T-helper 1 cell (primary cell): ENCODE measurements at places on chromosomes 4 and X.

DNA sequence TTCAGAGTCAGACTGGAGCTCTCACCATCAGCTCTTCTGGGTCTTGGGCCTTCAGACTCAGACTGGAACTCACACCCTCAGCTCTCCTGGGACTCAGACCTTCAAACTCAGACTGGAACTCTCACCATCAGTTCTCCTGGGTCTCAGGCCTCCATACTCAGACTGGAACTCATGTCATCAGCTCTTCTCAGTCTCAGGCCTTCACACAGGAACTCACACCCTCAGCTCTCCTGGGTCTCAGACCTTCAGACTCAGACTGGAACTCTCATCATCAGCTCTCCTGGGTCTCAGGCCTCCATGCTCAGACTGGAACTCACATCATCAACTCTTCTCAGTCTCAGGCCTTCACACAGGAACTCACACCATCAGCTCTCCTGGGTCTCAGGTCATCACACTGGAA, 147.2 kb upstream of the MXRA5 start:
- DNase-seq = no peak

DNA sequence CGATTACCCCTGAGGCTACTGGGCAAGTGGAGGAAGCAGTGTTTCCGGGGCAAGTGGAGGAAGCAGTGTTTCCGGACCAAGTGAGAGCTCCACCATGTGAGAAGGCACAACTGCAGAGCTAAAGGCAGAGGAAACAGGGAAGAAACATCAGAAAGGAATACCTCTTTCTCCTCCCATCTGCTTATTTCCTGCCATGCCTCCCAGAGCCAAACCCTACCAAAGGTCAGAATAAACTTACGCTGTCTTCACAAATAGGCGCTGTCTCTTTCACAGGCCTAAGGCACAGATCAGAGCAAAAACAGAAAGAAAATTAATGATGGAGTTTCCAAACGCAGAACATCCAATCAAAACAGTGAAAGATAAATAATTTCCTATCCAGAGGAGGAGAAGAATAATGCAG, 153.0 kb downstream of the ATOH1 start:
- DNase-seq = no peak

- no peak for DNase-seq
Measured at GRCh38 chr4:82713856-82714255, 84.7 kb downstream of the SCD5 start.

GRCh38 chr4:57320849-57321248, 210.7 kb upstream of the IGFBP7 start:
- no peak for DNase-seq

DNA sequence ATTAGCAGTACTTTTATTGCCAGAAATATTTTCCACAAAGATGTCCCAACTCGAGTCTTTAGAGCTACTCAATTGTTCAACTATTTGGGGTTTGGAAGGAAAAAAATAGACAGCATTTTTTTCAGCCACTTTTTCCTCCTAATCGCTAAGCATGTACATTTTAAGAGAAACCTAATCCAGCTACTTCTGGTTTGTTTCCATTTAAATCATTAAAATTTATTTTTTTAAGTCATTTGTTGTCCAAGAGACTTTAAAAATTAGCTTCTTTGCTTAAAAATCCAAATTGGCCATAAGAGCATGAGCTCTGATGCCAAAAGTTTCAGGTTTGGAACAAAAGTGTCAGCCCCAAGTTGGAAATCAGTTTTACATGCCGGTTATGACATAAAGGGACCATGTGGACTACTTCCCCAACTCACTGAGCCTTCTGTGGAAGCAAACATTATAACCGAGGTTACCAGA, 186.3 kb upstream of the INTU start:
- no peak for DNase-seq

- no peak for DNase-seq
Measured at GRCh38 chr4:24751926-24752539, 43.3 kb upstream of the SOD3 start.

DNA sequence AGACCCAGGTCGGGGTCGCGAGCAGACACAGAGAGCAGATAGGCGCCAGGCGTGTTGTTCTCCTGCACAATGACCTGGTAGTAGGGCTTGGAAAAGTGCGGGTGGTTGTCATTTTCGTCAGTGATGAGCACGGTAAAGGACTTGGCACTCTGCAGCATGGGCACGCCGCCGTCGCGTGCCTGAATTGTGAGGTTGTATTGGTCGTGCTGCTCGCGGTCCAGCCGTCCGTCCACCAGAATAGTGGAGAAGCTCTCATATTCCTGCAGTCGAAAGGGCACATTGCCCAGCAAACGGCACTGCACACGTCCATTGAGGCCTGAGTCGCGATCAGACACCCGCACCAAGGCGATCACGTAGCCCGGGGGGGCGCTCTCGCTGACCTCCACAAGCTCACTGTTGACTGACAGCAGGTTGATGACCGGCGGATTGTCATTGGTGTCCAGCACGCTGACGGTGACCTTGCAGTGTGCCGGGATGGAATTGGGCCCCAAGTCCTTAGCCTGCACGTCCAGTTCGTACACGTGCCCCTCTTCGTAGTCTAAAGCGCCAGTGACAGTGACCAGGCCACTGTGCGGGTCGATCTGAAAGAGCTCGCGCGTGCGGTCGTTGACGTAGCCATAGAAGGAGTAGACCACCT, 2.8 kb downstream of the PCDH19 start:
- DNase-seq = no peak

GRCh38 chrX:150360331-150360730, 2.8 kb upstream of the MAMLD1 start:
- DNase-seq = no peak

DNA sequence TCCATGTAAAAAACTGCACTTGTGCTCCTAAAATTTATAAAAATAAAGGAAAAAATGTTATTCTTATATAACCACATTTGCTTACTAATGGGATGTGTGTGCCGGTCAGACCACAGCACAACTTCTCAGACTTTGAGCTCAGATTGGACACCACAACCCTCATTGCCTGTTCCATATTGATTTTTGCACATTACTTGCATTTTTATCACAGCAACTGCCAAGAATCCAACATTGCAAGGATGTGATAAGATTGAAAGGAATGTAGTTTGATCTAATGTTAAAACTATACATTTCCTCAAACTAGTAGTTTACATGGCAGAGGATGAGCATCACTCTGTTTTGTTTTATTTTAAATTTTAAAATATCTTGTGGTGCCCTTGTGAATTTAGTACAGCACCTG, 227.8 kb downstream of the KDR start:
- DNase-seq = no peak

DNA sequence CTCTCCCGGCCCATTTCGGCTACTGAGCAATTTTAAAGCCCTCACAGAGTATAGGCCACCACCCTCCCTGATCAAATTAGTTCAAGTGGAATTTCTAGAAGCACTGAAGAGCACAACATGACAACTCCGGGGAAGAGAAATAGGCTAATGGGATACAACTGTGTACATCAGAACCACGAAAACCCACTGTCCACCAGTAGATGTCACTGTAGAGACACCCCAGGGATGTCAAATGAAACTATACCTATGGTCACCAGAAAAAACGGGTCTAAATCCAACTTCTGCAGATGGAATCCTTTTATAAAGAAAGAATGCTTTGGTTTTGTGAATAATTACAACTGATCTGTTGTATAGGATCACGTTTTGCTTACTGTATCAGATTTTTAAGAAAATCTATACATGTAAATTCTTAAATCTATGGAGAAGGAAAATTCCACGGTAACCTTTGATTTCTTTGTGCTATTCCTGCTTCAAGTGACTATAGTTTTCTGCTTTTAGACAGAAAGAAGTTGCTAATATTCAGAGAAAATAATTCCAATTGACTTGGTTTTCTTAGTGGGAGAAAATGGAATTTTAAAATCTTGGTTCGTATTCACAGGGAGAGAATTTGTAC, 29.5 kb upstream of the MAP3K15 start:
- DNase-seq = peak; percentile 5

DNA sequence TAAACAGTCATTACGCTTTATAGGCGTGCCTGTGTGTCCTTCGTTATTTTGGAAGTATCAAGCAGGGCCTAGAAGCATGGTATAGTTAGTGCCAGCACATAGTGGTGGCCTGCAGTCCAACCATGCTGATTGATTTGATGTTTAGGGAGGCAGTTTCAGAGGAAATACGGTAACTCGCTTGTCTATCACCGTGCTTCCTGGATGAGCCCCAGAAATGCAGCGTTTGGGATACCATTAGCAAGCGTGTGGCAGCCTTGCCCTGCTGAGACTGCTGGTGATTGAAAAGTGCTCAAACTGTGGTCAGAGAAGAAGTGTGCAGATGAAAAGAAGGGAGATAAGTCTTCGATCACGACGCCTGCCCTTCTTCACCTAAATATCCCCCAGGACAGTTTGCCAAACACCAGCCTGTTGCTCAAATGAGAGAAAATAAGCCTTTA, 158.4 kb downstream of the CHIC2 start:
- DNase-seq = no peak

DNA sequence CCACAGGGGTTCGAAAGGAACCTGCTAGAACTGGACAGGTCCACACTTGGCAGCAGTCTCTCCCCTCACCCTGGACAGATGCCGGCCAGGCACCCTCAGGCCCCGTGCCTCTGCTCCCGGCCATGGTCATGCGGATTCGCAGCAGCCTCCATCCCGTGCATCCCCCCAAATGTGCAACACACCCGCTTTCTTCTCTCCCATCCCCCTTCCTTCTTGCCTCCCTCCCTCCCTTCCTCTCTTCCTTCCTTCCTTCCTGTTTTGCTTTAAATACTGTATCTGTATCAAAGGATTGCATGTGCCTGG, 35.0 kb upstream of the HMX1 start:
- no peak for DNase-seq

DNA sequence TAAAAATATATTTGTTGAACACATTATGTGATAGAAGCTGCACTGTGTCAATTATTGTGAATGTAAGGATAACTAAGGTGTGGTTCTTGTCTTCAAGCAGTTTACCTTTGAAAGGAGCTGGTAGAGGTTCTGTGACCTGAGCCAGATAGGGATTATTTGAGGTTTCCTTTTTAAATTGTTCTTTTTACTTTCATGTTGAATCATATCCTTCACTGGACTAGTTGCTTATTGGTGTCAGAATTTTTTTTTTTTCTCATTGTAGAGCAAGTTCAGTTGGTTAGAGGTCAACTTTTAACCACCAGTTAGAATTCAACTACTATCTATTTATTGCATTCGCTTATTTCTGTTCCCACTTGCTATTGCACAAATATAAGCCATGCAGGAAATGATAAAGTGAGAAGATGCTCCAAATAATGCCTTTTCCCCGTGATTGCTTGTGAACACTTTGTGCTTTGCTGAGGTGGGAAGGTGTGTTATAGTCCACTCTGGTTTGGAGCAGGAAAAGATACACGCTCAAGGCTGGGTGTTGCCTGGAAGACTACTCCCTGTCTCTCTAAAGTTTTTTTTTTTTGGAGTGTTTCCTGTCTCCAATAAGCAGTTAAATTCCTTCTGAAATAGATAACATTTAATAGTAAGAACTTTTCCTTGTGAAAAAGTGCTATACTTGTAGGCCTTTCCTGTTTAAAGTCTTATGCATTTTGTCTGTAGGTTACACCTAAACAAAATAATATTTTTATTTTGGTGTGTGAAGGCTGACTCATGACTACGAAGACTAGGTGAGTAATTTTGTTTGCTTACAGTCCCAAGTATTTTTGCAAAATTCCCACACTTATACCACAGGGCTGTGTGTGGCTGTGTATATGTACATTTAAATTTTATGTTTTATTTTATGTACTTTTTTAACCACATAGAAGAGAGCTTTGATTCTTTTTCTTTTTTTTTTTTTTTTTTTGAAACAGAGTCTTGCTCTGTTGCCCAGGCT, 83.8 kb upstream of the LCORL start:
- no peak for DNase-seq

DNA sequence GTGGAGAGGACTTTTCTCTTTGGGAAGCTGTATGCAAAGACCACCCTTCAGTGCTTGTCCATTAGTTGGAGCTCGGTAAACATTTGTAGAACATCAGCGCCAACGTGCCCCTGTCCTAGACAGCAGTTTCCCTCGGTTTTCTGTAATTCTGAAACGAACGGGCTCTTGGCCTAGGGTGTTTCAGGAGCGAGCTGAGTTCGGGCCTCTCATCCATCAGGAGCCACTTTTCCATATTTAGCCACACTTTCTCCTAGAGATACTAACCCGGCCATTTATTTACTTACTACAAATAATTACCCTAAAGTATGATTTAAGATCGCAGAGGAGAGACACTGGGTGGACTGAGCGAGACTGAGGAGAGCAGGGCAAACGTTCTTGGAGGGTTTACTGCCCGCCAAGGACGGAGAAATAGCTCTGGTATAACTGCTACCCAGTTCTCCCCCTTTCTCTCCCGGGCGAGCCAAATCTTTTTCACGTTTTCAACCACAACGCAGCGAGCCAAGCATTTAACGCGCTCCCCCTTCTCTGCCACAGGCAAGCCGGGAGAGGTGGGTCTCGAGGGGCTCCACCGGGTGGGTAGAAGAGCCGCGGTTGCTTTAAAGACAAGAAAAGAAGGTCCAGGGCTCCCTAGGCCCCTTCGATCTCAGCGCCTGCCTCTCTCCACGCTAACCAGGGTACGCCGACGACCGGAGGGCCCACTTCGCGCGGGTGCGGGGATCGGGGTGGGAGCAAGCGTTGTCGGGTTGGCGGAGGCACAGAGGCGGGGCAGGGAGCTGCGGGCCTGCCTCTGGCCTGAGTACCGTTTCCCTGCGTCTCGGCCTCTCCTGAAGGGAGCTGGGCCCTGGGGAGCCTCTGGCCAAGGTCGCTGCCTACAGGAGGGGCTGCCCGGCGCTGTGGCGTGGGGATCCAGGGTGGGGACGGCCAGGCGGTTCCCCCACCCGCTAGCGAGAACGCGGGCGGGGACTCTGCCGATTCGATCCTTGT, 10.8 kb upstream of the PITX2 start:
- DNase-seq = no peak

DNA sequence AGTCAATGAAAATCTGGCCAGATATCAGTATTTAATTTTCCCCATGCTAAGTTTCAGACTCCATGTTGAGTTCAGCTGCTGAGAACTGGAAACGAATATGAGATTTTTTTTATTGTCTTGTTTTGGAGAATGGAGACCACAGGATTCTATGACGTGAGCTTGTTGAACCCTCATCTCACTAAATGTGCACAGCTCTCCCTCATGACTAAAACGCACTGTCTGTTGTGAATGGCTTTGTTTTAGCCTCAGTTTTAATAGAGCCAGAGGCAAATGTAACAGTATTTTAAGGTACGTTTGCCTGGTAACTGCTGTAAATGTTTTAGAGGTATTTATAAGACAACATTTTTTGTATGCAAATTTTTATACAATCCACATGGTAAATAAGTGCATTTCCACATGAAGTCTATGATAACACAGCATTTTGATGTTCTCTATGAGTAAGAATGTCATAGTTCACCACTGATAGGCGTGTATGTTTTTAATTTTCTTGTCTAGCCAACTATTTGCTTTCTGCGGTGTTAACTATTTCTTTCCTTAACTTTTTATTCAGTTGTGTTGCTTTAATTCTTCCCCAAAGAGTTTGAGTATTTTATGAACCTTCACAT, 1159.3 kb upstream of the TENM3 start:
- no peak for DNase-seq

DNA sequence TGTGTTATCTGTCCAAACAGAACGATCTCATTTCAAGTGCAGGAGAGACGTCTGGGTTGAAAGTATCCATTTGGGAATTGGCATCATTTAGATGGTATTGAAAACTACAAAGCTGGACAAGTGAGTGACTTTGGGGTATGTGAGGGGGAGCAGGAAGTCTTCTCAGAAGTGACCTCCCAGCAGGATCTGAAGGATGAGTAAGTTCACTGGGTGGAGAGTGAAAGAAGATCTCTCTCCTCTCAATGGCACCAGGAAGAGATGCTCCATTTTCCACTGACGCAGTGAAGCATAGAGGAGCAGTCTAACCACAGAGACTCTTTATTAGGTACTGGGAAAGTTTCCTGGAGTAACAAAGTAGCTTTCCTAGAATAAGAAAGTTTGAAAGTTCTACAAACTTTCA, 161.0 kb downstream of the CPE start:
- DNase-seq = no peak
